ENCODE measurements at places on chromosomes 5 and 9.

DNA sequence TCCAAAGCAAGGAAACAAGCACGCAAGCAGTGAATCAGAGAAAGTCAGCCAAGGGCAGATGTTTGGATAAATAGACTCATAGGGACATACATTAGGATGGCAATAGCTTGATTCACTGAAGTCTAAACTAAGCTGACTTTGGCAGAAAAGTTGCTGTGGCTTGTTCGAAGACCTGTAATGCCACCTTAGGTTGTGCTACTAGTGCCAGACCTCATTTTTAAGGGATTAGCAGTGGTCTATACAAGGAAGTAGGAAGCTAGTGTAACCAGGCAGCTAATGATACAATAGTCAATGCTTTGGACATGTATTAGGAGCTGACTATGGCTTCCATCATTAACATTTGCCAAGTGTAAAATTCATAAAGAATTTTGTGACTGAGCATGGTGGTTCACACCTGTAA is 63.1 kb downstream of the FCHO2 start:
- DNase-seq = no peak

- no peak for DNase-seq
Measured at GRCh38 chr5:42822548-42822947, 10.9 kb upstream of the SELENOP start.

- DNase-seq = no peak
Measured at GRCh38 chr5:133866903-133867245, 101.6 kb downstream of the C5orf15 start.

DNA sequence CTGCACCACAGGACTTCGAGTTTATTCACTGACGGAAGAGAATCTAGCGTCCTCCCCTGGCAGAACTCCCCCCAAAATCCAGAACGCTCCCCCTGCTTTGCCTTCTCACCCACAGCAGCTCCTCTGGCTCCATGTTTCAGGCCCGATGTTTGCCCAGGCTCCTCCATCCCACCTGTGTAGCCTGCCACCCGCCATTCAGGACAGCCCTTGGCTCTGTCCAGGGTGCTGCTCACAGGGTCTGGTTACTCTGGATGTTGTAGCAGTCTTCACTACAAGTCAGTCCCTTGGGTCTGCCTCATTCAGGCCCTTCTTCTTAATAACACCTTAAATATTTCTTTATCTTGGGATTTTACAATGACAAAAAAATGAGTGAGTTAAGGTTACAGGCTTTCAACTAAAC is 41.3 kb upstream of the SV2C start:
- DNase-seq = no peak

- no peak for DNase-seq
Measured at GRCh38 chr5:40495237-40495635, 184.5 kb upstream of the PTGER4 start.

DNA sequence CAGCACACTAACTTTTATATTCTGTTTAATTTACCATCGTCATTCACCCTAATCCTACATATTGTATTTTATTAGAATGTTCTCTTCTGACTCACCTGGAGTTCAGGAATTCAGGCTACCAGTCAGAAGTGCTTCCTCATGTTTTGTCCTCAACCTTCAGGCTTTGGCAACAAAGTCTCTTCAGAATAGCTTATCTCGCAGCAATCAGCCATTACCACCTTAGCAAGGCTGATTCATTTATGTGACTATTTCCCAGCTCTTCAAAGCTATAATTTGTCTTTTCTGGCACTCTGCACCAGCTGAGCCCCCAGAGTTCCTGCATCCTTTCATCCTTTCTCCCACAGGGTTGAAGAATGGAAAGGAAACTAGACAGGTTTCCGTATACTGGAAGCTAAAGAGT is 365.5 kb upstream of the CDH18 start:
- DNase-seq = no peak

All from activated naive CD4-positive, alpha-beta T cell treated with Interleukin-2 at 50 U/mL for 16 hours (primary cell).